Daoy (cell line): ENCODE measurements at places on chromosomes 3 and 15. TPM values are rescaled to one million over a fixed set of nuclear protein-coding genes. Genes with fewer than 3 reads are reported as not detected.

The SLC22A13 gene
- total RNA-seq = 0.91 TPM in 1 of 2 replicates, not detected in the other

GRCh38 chr15:95624616-95625361, 705.7 kb upstream of the NR2F2 start:
- DNase-seq = no peak

DNA sequence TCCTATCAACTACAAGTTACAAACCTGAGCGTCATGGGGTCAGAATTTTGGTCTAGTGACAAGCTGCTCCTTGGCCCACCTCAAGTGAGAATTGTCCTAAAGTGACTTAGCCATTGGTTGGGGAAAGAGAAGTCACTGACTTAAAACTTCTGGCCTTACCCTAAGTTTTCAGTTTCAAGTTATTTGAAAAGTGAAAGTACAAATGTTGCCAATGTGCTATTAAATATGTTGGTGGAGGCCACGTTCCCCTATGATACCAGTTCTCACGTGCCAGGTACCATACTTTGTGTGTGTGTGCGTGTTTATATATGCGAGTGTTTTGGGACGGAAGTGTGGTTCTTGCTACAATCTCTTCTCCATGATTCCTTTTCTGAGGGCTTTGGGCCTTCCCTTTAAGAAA, 22.6 kb upstream of the RASGRP1 start:
- no peak for DNase-seq

The FAM43A gene
- 69.2 and 82.0 TPM in 2 replicates for total RNA-seq

The TASOR gene
- 43.5 and 47.9 TPM in 2 replicates for total RNA-seq

The CNTN6 gene
- not detected in 2 replicates for total RNA-seq
